Non-pigmented ciliary epithelial cell (primary cell): ENCODE measurements at places on chromosomes 4 and X.

- no peak for DNase-seq
Observed at GRCh38 chr4:139533511-139533910, 22.5 kb downstream of the SETD7 start.

GRCh38 chr4:130008461-130008860 lies 912.5 kb downstream of the C4orf33 start:
- DNase-seq: no peak

DNA sequence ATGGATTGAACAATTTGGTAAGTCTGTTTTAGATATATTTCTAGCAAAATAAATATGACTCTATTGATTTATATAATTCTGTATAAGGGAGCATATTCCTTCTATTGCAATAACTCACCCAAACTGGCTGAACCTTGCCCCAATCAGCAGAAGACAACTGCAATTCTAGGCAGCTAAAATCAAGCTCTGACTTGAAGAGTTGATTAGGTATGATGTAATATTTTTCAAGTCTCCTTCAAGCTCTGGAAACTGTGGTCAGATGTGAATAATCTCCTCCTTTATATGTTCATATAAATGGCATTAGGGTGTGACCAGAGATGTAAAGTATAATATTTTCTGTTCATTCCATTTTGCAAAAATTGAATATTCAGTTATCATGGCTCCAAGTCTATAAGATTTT lies 8.2 kb downstream of the RASSF6 start:
- DNase-seq: no peak

DNA sequence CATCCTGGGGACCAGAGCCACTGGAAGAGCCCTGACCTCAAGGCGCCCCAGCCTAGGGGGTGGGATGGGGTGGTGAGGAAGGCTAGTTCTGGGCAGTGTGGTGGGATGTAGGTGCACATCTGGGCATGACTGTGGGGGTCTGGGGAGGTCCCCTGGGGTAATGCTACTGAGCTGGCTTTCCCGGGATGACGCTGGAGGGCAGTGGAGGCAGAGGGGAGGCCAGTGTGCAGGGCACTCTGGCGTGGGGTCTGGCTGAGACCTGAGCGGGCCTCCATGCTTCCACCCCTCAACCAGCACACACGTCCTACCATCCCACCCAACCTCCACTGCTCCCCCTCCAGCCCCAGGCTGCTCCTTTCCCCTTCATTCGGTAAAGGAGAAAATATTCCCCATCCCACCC lies 4.8 kb upstream of the SH3BP2 start:
- no peak for DNase-seq

- DNase-seq: no peak
Observed at GRCh38 chrX:132497432-132497831, 8.6 kb upstream of the MBNL3 start.

GRCh38 chr4:182348779-182349326 lies 105.7 kb downstream of the TENM3 start:
- DNase-seq: no peak

DNA sequence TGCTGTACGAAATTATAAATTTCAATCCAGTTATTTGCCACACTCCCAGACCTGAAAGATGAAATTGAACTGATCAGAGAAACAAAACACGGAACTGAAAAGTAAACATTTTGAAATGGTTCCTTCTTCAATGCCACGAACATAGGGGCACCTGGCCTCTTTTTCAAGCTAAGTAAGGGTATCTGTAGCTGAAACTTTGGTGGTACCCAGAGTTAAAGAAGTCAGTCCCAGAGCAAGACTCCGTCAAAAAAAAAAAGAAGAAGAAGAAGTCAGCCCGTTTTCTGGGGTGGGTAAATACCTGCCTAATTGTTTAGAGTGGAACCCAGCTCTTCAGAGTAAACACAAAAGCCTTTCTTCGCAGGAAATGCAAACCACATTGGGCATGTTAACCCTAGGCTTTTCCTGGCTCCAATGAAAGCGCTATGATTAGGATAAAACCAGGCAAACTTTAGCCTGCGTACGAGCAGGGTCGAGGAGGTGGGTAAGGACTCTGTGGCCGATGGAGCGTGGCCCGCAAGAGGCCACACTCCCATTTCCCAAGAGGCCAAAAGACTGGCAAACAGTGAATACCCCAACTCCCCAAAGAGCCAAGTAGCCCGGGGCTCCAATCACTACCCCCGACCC lies 1.3 kb downstream of the ANTXR2 start:
- DNase-seq: no peak

GRCh38 chr4:26619784-26620183 lies 35.9 kb downstream of the TBC1D19 start:
- peak; percentile 26 for DNase-seq

DNA sequence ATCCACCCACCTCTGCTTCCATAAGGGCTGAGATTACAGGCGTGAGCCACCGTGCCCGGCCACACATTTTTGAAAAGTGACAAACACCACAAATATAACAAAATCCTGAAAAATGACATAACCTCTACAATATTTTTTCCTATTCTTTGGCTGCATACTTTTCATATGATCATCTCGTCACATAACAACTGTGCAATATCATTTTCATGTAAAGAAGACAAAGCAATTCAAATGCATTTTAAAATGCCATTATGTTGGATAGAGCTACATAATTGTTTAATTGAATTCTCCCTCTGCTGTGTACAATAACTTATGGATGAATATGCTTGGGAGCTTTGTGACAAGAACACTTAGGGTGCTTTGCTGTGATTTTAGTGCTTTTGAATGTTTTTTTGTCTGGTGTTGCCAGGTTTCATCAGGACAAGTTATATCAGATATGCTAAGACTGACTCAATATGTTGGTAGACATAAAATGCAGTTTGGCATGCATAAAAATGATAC lies 132.9 kb downstream of the CHIC2 start:
- DNase-seq: no peak

- no peak for DNase-seq
Observed at GRCh38 chr4:25209702-25210101, 24.1 kb upstream of the PI4K2B start.

DNA sequence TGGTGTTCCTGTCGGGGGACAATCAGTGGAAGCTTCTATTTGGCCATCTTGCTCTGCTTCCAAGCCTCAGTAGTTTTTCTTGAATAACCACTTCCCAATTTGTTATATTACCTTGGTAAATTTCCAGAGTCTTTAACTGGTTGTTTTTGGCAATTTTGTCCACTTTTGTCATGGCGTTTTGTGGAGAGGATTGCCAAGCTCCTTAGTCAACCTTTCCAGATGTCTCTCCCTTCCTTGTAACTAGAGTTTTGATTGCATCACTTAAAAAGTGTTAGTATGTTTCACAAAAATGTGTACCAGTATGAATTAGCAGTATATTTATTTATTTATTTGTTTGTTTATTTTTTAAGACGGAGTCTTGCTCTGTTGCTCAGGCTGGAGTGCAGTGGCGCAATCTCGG lies 15.8 kb upstream of the UXT start:
- DNase-seq: no peak

- DNase-seq: no peak
Observed at GRCh38 chrX:97692575-97692974, 808.9 kb downstream of the RPA4 start.

DNA sequence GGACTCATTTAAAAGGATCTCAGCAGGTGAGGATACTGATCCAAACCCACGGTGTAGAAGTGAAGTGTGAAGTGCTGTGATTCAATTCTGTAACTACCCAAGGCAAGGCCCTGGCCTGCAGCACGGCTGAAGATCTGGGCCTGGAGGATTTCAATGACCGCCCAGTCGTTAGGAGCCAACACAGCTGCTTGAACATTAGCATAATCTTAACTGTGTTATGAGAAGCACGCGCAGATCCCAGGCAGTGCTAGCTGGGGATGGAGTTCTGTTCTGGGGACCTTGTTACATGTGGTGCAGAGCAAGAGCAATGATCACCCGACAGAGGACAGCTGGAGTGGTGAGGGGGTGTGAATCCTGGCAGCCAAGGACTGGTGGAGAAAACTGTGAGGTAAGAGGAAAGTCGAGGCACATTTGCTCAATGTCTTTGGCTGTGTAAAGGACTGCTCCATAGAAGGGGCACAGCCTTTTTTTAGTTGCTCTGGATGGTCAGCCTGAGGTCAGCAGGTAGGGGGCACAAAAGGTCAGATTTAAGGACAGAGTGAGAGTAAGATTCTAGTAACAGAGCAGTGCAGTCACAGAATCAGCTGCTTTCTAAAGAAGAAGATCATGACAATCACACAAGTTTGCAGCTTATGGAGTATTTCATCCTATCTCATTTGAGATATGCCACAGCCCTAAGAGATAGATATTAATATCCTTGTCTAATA lies 181.8 kb downstream of the DCLK2 start:
- no peak for DNase-seq

DNA sequence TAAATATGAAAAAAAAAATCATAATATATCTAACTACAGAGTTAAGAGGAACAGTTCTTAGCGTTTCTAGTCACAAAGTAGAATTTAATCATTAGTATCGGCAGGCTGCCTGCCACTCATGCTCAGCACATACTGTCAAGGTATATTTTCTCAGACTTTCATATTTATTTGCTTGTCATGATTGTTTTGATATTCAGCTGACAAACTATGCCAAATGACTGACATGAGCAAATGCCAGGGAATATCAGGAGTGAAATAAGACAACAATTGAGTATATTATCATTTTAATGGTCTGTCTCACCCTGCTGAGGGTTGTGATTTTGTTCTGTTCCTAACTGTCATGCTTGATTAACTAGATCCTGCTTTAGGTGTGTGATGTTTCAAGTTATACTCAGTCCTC lies 395.0 kb upstream of the SPOCK3 start:
- DNase-seq: no peak

GRCh38 chr4:171929477-171929876 lies 116.3 kb downstream of the GALNTL6 start:
- DNase-seq: no peak

DNA sequence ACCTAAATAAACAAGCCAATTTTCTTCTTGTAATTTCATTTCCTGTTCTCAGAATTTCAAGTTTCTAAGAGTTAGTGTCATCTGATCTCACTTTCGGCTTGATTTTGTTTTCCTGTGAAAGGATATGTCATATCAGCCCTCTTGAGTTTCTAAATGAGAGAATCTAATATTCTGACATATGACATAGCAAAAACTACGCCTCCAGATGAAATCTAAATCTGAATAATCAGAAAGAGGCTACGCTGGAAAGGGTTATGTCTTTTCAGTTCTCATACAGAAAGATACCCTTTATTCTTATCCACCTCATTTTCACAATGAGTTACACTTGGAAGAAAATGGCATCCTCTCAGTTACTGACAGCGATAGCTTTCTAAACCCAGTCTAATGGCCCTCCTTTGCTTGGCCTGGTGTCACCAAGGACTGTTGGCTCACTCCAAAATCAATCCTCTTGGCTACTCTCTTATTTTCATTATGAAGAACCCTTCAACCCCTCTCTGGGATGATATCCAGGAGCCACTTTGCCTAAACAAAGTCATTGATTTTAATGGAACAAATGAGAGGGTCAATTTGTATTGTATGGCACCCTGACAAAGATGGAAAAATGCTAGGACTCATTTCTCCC lies 65.6 kb downstream of the ASB9 start:
- no peak for DNase-seq

DNA sequence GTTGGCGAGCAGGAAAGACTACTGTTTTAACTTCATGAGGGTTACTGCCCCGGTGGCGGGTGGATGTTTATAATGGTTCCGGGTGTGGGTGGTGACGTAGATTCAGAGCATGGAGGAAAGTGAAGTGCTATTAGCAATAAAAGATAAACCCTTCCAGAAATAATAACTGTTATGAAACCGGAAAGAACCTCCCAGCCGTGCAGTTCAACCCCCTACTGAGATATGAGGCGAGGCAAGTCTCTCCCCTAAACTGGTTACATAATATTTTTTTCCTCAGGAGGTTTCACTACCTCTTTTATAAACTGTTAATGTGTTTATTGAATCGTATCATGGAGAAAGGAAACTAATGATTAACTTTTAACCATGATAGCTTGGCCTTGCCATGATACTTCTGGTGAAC lies 33.9 kb upstream of the STIM2 start:
- no peak for DNase-seq

DNA sequence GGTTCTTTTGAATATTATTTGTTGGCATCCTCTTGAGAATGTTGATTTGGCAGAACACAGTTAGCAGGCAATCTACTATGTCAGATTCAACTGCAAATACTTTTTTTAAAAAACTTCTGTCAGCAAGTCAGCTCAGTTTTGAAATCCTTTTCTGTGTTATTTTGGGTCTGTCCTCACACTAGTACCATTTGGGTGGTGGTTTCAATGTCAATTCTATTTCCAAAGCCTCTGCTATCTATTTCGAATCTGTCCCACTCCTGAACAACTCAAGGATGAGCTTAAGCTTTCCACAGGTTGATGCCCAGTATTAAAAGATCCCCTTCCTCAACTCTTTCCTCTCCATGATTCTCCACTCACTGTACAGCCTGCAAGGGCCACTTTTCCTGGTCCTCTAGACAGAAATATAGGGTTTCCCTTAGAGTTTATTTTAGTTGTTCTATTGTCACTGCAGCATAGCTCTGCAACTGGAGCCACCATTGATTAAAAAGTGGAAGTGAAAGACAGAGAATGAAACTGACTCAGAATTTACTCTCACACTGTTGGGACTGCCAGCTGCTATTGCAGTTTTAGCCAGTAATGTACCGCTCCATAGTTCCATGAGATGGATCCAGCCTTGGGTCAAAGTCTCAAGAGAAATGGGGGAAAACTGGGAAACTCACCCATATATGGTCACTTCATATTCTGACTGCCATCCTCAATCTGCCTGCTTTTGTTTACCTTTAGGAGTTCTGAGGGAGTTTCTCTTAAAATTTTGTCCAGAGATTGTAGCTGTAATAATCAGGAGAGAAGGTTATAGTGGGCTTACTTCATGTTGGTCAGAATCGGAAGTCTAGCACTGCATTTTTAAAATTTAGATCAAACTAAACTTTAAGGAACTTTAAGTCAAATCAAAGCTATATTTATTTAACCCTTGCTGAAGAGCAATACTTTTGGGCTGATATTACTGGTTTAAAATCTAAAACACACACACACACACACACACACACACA lies 14.6 kb downstream of the HDX start:
- no peak for DNase-seq

GRCh38 chr4:121765971-121766538 lies 1.1 kb upstream of the SMIM43 start:
- no peak for DNase-seq

GRCh38 chr4:6983544-6984142 lies 59.5 kb upstream of the TADA2B start:
- DNase-seq: no peak

GRCh38 chr4:59068722-59069418 lies 1958.7 kb upstream of the IGFBP7 start:
- no peak for DNase-seq

DNA sequence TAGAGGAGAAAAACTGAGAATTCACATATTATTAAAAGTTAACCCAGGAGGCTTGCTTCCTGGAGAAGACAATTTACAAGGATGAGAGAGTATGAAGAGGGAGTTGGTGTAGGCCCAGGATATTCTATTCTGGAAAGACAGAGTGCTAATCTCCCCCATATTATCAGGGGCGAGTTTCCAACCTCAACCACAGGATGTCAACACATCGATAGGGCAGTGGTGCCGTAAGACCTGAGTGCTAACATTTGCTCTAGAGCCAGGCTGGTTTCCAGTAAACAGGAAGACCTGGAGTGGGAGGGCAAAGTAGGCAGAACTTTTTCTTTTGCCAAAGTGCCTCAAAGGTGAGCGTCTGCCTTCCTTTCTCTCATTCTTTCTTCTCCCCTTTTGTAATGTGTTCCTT lies 2.8 kb upstream of the AWAT1 start:
- no peak for DNase-seq

- no peak for DNase-seq
Observed at GRCh38 chr4:52863324-52863723, 1.2 kb downstream of the RASL11B start.

- DNase-seq: no peak
Observed at GRCh38 chr4:136371231-136371630, 1161.1 kb downstream of the PCDH18 start.

GRCh38 chr4:6371812-6372211 lies 100.6 kb downstream of the PPP2R2C start:
- no peak for DNase-seq
